ENCODE measurements at places on chromosomes 4 and X.

- DNase-seq, result no peak
Measured at GRCh38 chrX:43655151-43656004, 721 bp upstream of the MAOA start.

DNA sequence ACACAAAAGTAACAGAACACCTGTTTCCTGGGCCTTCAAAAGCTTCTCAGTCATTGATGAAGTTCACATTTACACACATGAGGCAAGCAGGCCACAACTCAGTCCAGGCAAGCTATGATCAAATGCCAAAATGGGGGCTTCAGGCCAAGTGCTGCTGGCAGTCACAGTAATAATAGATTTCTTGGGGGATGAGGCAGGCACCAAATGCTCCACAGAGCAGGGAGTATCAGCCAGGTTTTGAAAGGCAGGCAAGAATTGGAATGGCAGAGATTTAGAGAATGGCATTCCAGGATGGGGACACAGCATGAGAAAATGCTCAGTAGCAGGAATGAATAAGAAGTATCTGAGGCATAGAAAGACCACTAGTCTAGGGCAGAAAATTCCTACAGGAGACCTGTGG lies 52.8 kb downstream of the GRIA3 start:
- no peak for DNase-seq

- no peak for DNase-seq
Measured at GRCh38 chr4:39255266-39255665, 72.9 kb downstream of the WDR19 start.

GRCh38 chrX:65757943-65758342 lies 90.5 kb downstream of the MSN start:
- DNase-seq, result no peak

DNA sequence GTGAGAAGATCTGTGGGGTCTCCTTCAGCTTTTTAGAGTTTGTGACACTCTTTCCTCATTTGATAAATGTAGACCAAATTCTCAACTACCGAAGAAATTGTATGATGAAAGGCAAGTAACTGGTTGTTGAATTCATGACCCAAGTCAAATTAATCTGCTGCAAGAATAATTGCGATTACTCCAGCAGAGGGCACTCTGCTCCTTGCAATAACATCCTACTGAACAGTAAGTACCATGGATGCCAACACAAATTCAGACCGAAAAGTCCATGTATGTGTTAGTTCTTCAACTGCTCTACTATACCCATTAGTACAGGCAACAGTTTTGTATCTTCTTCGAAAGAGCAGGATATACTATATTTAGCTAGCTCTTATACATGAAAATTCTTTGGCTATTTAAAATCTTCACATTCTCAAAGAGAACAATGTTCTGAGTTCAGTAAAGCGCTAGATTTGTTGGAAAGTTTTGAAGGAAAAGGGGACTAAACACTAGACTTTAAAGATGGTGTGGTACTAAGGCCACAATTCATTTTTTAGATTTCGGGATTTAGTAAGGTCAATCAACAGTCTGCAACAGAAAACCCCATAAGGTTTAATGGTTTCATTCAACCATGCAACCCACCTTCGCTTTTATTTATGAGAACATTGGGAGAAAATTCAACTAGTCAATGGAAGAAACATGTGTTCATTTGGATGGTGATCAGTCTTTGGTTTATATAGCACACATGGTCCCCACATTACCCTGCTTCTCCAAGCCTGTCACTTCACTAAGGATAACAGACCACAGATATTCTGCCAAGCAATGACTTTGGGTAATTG lies 105.4 kb upstream of the TBC1D9 start:
- DNase-seq, result no peak

DNA sequence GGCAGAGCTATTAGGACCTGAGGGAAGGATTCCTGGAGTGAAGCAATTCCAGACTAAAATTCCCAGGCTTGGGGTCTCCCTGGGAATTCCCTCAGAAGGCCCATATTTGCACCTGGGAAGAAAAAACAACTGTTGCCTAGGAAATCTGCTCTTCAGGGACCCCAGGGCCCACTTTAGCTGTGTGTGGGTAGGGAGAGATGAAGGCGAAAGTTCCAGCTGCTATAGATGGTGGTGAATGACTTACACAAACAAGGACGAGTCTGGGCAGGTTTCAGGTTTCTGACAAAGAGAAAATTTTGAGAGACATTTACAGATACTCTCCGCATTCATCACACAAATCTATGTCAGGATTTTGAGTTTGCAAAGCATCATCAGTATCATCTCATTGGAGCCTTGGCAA lies 126.1 kb downstream of the GPC3 start:
- no peak for DNase-seq

DNA sequence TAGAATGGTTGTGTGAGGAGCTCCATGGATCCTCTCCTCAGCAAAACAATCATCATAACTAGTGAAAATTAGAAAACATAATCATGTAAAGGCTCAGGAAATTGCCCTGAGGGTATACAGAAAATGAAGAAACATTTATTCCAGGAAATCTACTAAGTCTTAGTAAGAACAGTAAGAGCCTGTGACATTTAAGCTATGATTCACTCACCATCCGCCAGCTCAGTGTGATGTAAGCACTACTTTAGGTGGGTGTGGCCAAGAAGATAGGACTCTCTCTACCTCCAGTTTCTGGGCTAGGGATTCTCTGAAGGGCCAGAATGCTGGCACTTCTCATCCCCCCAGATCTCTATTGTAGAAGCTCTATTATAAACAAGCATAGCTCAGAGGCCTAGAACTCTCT lies 147.5 kb downstream of the DLG3 start:
- DNase-seq, result no peak

Data from GF-D8 (cell line).